Stimulated activated CD4-positive, alpha-beta T cell treated with anti-CD3 and anti-CD28 coated beads, Interleukin-2, amount 100 ng/mL, for 24 hours (primary cell): ENCODE measurements at places on chromosomes 1 and 21.

DNA sequence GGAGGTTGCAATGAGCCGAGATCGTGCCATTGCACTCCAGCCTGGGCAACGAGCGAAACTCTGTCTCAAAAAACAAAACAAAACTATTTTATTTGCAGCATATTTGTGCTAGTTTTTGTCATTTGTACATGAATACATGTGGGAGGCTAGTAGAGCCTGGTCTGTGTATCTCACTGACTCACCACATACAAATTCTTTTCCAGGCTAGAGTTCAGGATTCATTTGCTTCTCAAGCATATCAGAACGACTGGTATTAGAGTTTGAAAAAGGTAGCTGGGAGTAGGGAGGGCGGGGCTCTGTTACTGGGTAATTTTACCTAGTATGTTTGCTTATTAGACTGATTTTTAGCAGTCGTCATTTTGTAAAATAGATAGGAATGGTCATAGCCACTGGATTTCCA, 4.5 kb upstream of the TOR3A start:
- DNase-seq = no peak

GRCh38 chr1:19325958-19326747, 14.0 kb downstream of the SLC66A1 start:
- DNase-seq = no peak

- no peak for DNase-seq
Observed at GRCh38 chr1:112990271-112990670, 34.3 kb upstream of the SLC16A1 start.

DNA sequence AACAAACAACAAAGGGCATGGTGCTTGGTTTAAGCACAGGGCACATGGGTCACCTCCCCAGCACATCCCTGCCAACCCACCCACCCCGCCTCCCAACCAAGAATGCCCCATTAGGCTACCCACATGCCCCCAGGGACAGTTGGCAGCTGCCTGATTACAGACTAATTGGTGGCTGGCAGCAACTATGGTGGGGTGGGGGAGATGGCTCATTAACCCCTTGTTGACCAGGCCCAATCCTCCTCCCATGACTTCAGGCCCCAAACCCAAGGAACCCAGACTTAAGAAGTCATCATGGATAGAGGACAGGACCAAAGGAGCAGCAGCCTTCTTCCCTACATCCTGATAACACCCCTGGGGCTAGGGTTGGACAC, 1.3 kb downstream of the RIMS3 start:
- DNase-seq = no peak

- no peak for DNase-seq
Observed at GRCh38 chr1:229131243-229132105, 139.4 kb upstream of the RAB4A start.

GRCh38 chr1:5954964-5955363, 37.3 kb downstream of the NPHP4 start:
- no peak for DNase-seq

GRCh38 chr1:168216171-168216570, 9.6 kb upstream of the SFT2D2 start:
- no peak for DNase-seq

- no peak for DNase-seq
Observed at GRCh38 chr1:30037251-30038118, 685.9 kb downstream of the MATN1 start.

DNA sequence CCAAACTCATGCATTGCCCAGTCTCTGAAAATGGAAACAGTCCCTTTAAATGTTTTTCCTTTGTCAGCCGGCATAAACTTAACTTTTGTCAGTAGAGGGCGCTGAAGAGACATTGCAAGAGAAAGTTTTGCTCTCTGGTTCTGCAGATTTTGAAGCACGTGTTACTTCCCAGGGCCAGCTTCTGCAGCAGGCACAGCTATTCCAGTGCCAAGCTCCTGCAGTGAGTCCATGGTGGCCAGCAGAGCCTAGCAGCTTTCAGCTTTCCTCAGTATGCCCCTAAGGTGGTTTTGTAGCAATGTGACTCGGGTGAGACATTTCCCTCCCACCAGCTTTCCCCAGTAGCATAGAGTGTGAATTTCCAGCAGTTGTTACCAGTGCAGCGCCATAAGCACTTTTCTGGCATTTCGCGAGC, 2.6 kb upstream of the IFI44L start:
- DNase-seq = peak; percentile 27

DNA sequence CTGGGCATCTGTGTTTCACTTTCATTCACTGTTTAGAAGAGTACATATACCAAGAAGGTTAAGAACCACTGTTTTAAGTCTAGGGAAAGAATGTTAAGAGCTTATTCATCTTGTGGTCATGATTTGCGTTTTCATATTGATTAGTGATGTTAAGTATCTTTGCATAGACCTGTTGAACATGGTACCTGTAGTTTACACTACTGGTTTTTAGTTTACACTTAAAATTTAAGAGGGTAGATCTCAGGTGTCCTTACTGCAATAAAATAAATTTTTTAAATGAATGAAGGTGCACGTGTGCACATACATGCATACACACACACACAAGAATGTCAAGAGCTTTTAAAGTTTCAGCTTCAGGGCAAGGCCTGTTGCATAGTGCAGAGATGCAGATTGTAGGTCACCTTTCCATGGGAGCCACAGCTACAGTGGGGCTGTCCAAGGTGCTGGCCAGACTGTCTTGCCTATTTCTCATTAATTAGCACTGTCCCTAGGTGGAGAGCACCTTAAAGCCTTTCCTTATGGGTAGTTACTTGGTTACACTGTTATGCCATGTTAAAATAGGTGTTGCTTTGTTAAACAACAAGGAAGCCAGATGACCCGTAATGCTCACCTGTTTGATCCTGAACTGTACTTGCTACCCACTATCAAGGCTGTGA, 543.0 kb upstream of the DAB1 start:
- DNase-seq = no peak

GRCh38 chr21:39196310-39196709, 13.1 kb upstream of the PSMG1 start:
- DNase-seq = no peak

DNA sequence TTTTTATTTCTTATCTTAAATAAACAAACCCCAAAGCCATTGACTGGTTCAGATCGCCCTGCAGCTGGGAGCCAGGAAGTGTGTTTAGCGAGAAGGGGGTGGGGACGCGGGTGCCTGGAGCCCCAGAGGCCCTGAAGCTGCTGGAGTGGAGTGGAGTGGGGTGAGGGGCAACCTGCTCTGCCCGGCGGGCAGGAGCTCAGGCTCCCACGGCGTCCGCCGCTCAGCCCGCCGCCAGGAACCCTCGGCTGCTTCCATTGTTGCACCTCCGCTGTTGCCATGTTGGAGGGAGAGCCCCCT, 673 bp downstream of the PIK3C2B start:
- DNase-seq = peak; percentile 59

- no peak for DNase-seq
Observed at GRCh38 chr1:225691377-225691776, 38.5 kb upstream of the ENAH start.
